ENCODE measurements at places on chromosomes 1 and 21.

- DNase-seq: no peak
Measured at GRCh38 chr21:35062016-35062415, 12.9 kb upstream of the RUNX1 start.

DNA sequence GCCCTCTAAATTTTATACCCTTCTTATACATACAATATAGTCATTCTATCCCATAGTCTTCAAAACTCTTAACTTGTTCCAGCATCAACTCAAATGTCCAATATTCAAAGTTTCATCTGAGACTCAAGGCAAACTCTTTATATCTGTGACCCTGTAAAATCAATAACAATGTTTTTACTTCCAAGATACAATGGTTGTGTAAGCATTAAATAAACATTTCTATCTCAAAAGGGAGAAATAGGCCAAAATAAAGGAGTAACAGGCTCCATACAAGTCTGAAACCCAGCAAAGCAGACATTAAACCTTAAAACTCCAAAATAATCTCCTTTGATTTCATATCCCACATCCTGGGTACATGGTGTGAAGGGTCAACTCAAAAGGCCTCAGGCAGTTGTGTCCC, 1299.1 kb downstream of the MRPL39 start:
- DNase-seq: no peak

GRCh38 chr1:244276646-244277045, 175.1 kb downstream of the ADSS2 start:
- no peak for DNase-seq

GRCh38 chr1:31575369-31576140, 760 bp upstream of the TINAGL1 start:
- DNase-seq: no peak

GRCh38 chr1:6534248-6534822, 20.0 kb downstream of the NOL9 start:
- DNase-seq: no peak

DNA sequence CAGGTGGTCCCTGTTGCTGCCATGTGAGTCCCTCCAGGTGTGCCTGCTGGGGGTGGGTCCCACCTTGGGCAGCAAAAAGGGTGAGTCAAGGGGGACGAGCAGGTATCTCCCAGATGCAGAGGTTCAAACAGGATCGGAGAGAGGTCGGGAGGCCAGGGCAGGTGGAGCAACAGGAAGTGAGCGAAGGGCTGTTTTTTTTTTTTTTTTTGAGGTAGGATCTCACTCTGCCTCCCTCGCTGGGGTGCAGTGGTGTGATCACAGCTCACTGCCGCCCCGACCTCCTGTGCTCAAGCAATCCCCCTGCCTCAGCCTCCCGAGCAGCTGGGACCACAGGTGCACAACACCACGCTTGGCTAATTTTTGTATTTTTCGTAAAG, 39.4 kb downstream of the SLC2A7 start:
- no peak for DNase-seq

DNA sequence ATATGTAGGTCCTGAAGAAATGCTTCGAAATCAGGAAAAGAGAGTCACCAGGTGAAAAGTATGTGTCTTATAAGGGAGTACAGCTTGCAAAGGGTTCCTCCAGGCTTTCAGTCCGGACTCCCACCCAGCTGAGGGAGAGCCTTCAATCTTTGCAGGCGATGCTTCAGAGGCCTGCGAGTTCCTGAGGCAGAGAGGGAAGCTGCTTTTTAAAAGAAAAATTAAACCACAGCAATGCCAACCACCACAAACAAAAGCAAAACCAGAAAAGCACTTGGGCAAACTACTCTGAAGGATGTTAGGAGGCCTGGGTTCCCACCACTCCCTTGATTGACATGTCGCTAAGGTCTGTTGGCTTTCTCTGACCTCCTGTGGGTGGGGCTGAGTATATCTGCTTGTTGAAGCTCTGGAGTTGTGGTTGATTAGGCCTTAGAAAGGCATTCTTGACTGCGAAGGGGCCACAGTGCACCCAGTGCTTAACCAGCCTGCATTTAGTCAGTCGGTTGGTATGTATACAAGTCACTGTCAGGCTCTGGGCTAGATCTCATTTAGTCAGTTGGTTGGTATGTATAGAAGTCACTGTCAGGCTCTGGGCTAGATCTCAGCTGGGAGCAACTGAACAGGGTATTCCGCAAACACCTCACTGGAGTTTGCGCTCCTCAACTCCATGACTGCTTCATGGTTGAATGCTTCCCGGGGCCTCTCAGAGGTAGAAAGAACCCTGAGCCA, 1.2 kb downstream of the NIPAL3 start:
- DNase-seq: peak; percentile 100

DNA sequence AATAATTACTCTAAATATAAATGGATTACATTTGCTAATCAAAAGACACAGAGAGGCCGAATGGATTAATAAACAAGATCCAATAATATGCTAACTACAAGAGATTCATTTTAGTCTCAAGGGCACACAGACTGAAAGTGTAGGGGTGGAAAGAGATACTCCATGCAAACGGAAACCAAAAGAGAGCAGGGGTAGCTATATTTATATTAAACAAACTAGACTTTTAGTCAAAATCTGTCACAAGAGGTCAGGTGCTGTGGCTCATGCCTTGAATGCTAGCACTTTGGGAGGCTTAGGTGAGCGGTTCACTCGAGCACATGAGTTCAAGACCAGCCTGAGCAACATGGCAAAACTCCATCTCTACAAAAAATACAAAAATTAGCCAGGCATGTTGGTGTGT, 33.6 kb upstream of the DISP1 start:
- no peak for DNase-seq

DNA sequence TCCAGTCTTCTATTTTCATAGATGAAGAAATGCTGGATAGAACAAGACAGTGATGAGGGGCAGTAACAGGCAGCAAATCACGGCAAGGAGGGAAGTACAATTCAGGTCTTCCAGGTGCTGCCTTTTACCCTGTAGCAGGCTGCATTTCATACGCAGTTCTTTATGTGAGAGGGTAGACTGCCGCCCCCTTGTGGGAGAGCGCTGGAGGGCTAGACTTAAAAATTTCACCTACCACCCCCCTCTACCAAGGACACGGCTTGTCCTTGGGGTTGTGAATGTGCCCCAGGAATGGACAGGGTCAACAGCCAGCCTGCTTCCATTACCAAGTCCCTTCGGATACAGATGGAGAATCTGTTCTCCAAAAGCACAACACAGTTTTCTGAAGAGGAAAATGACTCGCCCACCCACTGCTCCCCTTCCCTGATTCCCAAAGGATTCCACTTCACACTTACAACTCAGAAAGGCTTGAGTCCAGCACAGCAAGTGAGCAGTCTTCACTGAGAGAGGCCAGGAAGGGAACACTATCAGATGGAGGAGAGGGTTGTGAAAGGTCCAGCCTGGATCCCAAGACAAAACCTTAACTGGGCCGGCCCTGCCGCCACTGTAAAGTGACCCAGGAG, 7.4 kb downstream of the WDR77 start:
- peak; percentile 25 for DNase-seq

- no peak for DNase-seq
Measured at GRCh38 chr1:203056516-203056915, 29.3 kb downstream of the MYOG start.

- DNase-seq: no peak
Measured at GRCh38 chr1:116262207-116262994, 110.6 kb upstream of the ATP1A1 start.

GRCh38 chr1:43204394-43204793, 32.3 kb downstream of the CFAP57 start:
- DNase-seq: no peak

GRCh38 chr1:77706321-77706720, 23.9 kb upstream of the ZZZ3 start:
- peak; percentile 63 for DNase-seq

DNA sequence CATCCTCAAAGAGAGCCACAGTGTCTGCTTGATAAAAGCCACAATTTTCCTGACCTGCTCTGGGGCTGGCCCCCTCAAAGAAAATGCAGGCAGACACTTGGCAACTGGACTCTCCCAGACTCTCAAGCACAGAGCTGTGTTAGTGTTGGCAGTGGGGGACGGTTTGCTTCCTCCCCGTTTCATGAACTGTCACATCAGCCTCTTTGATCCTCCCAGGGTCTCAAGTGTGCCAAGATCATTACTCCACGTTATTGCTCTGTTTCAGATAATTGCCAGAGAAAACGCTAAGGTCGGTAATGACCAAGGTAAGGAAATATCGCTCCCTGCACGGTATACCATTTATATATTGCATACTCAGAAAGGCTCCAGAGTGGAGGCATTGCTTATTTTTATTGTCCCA, 138.8 kb downstream of the NTMT2 start:
- DNase-seq: no peak

GRCh38 chr1:31122101-31122735, 56.7 kb upstream of the PUM1 start:
- DNase-seq: no peak

DNA sequence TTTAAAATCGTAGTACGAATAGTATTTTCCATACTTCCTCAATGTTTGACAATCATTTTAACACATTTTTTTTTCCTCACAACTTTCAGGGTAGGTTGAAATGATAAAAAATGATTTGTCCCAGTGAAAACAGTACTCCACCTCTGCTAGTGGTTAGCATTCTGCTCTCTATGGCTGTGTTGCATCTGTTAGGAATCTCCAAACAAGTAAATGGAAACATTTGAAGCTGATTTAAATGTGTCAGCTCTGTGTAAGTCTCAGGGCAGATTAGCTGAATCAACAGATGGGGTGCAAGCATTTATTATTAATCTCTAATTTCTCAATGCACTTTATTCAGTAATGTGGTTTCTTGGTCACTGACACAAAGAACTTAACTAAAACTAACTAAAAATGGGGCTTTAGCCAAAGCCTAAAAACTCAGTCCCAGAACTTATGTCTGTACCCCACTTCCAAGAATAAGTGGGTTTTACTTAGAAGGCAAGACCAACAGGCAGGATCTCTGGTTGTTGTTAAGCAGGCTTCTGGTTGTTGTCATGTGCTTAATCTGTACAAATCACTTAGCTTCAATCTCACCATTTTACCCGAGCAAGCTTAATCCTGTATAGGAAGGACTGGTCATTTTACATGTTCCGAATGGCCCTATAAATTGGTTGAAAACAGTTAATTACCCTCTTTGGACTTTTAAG, 67.8 kb downstream of the PRRX1 start:
- no peak for DNase-seq

DNA sequence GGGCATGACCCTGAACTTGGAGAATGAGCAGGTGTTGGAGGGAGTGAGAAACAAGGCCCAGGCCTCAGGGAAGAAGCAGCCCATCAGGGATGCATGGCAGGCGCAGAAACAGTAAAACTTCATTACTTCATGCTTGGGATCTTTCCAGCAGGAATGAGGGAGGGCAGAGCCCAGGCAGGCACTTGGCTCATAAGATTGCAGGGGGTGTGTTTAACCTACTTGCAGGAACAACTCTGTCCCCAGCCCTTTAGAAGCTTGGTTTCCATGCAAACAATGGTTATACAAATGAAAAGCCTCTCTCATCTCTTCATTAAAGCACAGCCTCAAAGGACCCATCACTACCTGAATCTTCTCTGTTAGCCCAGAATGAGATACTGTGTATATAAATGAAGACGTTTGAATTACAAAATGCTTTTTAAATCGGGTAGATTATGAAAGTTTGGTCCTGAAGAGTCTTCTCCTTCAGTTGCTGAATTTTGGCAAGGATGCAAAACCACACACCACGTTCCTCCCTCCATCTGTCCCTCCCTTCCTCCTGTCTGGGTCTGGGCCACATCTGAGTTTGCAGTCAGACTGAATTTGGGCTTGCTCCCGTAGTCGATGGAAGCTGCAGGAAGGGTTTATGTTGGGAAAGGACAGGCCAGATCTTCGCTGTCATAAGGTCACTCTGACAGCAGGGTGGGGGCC, 154.4 kb upstream of the KLHDC7A start:
- DNase-seq: no peak

- DNase-seq: no peak
Measured at GRCh38 chr1:205016075-205016474, 26.9 kb upstream of the CNTN2 start.

DNA sequence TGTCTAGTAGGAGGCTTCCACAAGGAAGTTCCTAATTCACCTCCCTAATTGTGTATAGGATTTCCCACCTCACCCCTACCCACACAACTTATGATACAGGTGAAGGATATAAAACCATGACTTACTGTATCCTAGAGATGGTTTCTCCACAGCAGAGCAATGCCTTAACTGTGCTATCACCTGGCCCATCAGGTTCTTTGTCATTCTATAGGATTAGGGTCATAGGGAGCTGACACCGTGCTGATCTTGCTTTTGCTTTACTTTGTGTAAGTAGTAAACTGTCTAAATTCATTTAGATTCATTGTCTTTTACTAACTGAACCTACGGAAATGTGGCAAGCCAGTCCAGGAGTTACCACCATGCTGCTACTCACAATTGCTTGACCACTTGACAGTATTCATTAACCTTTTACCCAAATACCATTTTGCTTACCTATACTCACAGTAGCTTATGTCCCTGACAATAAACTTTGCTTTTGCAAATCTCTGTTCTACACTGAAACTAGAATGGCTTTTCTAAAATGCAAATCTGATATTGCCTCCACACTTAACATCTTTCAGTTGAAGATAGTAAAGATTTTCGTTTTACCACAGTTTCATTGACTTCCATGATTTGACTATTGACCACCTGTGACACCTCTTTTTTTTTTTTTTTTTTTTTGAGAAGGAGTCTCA, 147.6 kb downstream of the IFI44 start:
- DNase-seq: no peak

DNA sequence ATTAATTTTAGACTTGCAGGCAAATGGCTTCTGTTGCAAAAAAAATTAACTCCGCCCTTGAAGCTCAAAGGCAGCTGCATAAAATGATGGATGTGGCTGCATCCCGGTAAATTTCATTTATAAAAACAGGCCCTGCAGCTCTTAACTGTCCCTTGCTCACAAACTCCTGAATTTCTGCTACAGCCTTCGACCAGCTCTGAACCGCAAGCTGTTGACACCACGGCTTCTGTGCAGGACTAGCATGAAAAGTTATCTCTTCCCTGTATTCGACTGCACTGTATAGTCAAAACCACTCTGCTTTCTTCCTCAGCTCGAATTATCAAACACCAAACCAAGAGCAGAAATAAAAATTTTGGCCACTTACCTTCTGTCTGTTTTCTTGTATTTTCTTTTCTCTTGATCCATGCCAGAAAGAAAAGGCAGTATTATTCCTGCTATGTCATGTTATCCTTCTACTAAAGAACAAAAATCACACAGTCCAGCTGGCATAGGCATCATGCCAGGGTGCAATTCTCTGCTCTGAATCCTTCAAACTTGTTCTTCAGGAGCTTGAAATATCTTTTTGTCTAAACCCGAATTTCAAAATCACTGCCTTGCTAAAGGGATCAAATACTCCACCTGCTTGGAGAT, 195.5 kb upstream of the NCAM2 start:
- no peak for DNase-seq

GRCh38 chr1:197519741-197520334, 251.8 kb downstream of the CRB1 start:
- DNase-seq: peak; percentile 12
